ENCODE measurements at places on chromosomes 5 and 9. TPM values are rescaled to one million over a fixed set of nuclear protein-coding genes. Genes with fewer than 3 reads are reported as not detected.

The SKP1 gene
- 340 TPM for total RNA-seq

The ST8SIA4 gene
- 9.4 TPM for total RNA-seq

The RBM18 gene
- 21.3 TPM for total RNA-seq

The UNC13B gene
- 59.1 TPM for total RNA-seq

The FYB1 gene
- 24.7 TPM for total RNA-seq

The SETD9 gene
- 4.8 TPM for total RNA-seq

The C1QTNF2 gene
- 2.2 TPM for total RNA-seq

The ITGA1 gene
- total RNA-seq, result 67.1 TPM

The CCL21 gene
- 30.2 TPM for total RNA-seq

The IRX4 gene
- not detected for total RNA-seq

The TAF11L11 gene
- not detected for total RNA-seq

The LOX gene
- total RNA-seq, result 9.9 TPM

The FOXD4L6 gene
- total RNA-seq, result not detected

The IQGAP2 gene
- 119 TPM for total RNA-seq

The WDR38 gene
- total RNA-seq, result not detected

The NOXA1 gene
- total RNA-seq, result 36.7 TPM

The ARL14EPL gene
- not detected for total RNA-seq

The SOHLH1 gene
- total RNA-seq, result not detected

The PPP3R2 gene
- not detected for total RNA-seq

The AQP7 gene
- 15.0 TPM for total RNA-seq

The PCDHB16 gene
- 3.0 TPM for total RNA-seq

The RNF14 gene
- 62.7 TPM for total RNA-seq

The FXN gene
- 10.3 TPM for total RNA-seq

The PCDHGB5 gene
- total RNA-seq, result 12.4 TPM

The MACIR gene
- total RNA-seq, result 13.0 TPM

The NPR3 gene
- 6.5 TPM for total RNA-seq

The FGF10 gene
- 3.5 TPM for total RNA-seq

The ECM2 gene
- total RNA-seq, result 8.2 TPM

The TMEM174 gene
- not detected for total RNA-seq

The GZMA gene
- 5.4 TPM for total RNA-seq

The GRIA1 gene
- total RNA-seq, result not detected

The OMD gene
- 4.8 TPM for total RNA-seq

The ZBTB34 gene
- total RNA-seq, result 9.8 TPM

The HOMER1 gene
- 6.0 TPM for total RNA-seq

The DOCK2 gene
- 21.6 TPM for total RNA-seq

The ADAMTS12 gene
- 2.2 TPM for total RNA-seq

The KLF4 gene
- total RNA-seq, result 21.8 TPM

The CBY3 gene
- not detected for total RNA-seq

The KCNIP1 gene
- total RNA-seq, result 1.5 TPM

The ELOVL7 gene
- 66.8 TPM for total RNA-seq

The GPR150 gene
- total RNA-seq, result not detected

The TICAM2 gene
- 3.3 TPM for total RNA-seq

Measured in mucosa of gallbladder (tissue), 1 donor.